ENCODE measurements at places on chromosomes 7 and 10. TPM values are rescaled to one million over a fixed set of nuclear protein-coding genes. Genes with fewer than 3 reads are reported as not detected.

Gene MCU
- total RNA-seq = 27.0 TPM

Gene MKI67
- total RNA-seq = 38.7 TPM

Gene SCART1
- total RNA-seq = 1.6 TPM

Gene SORBS1
- 0.74 TPM for total RNA-seq

Gene RNF148
- 0.63 TPM for total RNA-seq

Gene LIPJ
- total RNA-seq = 0.09 TPM

Gene HABP2
- total RNA-seq = not detected

Gene TBC1D12
- total RNA-seq = 16.5 TPM

Gene PIK3AP1
- not detected for total RNA-seq
